AG09309 (cell line): ENCODE measurements at places on chromosomes 7 and 10.

DNA sequence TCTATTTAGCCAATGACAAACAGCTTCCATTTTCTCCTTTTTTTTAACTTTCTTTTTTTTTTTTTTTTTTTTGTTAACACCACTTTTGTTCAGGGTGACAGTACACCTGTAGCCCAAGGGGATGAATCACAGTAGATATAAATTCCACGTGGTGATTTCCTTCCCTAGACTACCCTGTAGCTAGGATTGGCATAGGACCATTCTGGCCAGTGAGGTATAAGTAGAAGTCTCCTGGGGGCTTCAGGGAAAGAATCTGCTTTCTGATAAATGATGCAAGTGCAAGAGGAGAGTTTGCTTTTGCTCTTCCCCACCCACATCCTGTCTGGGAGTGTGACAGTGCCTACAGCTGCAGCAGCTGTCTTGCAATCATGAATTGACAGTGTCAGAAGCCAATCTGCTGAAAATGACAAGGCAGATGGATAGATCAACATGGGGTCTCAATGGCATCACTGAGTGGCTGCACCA lies 63.2 kb upstream of the TOMM7 start:
- DNase-seq, result no peak

GRCh38 chr7:2079332-2080059 lies 153.2 kb downstream of the MAD1L1 start:
- no peak for DNase-seq

GRCh38 chr7:974820-975681 lies at the start of gene COX19:
COX19 (minus strand) TSS chr7:975549; CDS start chr7:975509, 40 bp downstream.
- DNase-seq, result peak; percentile 55

DNA sequence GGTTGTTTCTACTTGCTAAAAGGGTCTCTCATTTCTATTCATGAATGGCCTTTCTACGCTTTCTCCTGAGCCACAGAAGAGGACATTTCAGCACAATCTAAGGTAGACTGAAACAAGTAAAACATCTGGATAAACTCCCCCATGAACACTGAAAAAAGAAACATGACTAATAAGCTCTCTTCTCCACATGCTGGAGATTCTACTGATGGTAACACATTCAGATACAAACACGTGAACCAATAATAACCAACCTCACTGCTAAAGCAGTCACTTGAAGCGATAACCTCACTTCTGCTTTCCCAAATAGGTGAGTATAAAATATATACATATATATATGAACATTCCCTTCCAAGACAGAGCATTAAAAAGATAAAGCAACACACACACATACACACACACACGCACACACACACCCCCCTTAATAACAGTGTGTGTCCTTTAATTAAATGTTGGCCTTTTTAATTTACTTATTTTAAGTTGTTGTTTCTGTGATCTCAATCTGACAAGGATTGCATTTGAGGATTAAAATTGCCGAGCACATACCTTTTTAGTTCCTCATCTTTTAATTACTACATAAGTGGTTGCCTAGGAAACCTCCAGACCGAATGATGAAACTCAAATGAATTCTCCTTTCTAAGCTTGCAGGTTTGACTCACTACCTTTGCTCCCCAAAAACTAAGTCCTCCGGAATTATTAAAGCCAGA lies 292.4 kb upstream of the KLF14 start:
- DNase-seq, result peak; percentile 52

GRCh38 chr7:22432203-22432718 lies 67.7 kb downstream of the STEAP1B start:
- no peak for DNase-seq

GRCh38 chr7:133071506-133071905 lies 10.4 kb downstream of the CHCHD3 start:
- no peak for DNase-seq

DNA sequence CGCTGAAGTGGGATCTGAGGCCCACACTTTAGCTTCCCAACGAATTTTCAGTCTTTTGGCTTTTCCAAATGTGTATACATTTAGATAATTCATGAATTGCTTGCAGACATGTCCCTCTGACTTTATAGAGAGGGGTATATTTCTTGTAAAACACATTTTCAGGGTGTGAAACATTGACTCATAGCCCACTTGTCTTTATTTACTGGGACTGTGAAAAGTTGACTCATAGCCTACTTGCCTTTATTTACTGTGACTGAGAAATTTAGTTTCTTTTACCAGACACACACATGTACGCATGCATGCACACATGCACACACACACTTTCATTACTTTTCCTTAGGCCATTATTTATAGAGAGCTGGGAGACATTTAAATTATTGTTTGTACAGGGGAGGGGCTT lies 79.1 kb downstream of the VTI1A start:
- DNase-seq, result no peak

DNA sequence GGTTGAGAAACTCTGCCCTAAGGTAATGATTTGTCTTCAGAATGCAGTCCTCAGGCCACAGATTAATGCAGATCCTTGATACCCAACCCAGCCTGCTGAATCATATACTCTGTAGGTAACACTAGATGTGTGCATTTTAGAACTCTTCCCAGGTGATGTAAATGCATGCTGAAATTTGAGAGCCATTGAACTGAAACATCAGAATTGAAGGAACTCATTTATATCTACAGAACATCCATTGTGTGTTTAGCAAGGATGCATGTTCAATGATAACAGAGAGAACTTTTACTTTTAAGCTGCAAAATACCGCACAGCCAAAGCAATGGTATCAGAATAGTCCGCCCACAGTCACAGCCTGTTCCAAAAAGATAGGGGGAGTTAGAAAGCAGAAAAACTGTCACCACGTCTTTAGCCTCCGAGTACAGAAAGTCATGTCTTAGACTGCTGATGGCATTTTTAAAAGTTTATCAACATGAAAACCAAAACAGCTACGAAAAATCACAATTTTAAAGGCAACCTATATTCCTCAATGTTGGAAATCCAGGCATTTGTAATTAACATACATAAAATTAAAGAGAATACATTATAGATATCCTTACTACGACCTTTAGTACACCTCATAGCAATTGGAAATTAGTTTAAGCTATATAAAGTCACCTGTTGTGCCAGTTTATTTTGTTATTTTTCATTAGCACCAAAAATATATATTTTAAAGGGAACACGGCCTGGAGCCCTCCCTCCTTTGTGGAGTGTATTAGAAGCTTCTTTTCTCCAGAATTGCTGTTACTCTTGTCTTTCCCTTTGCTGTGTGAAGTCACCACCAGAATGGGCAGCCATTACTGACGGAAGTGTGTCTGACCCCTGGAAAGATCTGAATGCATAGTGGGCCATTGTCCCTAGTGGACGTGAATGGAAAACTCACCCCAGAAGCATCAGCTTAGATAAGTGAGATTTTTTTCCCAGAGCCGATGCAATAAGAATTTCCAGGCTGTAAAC lies 65.8 kb upstream of the PRKAR2B start:
- no peak for DNase-seq

- peak; percentile 34 for DNase-seq
Observed at GRCh38 chr10:36602374-36602773, 523.0 kb upstream of the ANKRD30A start.

DNA sequence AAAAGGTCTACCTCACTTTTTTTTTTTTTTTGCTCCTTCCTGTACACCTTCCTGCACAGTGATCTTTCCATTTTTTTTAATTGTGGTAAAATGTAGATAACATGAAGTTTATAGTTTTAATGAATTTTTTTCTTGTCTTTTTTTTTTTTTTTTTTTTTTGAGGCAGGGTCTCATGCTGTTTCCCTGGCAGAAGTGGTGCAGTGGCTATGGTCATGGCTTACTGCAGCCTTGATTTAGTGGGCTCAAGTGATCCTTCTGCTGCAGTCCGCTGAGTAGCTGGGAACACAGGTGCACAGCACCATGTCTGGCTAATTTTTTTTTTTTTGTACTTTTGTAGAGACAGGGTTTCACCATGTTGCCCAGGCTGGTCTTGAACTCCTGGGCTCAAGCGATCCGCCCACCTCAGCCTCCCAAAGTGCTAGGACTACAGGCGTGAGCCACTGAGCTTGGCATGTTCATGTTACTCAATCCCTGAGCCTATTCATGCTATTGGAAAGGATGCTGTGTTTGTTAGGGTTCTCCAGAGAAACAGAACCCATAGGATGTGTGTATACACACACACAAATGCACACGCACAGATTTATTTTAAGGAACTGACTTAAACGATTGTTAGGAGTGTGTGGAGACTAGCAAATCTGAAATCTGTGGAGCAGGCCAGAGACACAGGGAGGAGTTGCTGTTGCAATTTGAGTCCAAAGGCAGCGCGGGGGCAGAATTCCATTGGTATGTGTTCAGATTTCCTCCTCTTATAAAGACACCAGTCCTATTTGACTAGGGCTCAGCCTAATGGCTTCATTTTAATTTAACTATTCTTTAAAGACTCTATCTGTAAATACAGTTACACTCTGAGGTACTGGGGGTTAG lies 29.1 kb downstream of the GALNT11 start:
- peak; percentile 55 for DNase-seq

DNA sequence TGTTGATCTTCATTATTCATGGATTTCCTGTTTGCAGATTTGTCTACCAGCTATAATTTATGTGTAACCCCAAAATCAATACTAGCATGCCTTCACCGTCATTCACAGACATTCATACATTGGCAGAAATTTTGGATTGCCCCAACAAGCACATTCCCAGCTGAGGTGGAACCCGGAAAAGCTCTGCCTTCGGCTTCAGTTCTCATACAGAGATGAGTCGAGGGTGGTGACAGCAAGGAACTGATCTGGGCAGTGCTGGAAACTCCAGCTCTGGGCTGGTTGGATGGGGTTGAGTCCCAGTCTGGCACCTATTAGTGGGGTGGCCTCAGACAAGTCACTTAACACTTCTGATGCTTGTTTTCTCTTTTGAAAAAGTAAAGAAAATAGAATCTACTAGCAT lies 267.5 kb downstream of the SNX13 start:
- DNase-seq, result no peak

DNA sequence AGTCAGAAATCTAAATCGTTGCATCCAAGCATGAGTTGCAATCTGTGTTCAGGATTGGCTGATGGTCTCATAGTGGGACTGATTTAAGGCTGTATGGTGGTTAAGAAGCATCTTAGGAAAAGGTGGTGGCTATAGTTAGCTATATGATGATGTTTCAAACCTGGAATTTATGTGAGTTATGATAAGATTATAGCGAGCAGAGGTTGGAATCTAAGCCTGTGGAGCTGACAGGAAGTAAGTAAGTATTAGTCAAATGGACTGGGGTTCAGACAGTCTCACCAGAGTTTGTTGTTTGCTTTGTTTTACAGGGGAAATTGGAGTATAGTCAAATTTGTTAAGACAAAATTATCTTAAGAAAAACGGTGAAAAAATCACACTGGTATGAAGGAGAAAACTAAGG lies 56.7 kb downstream of the ANKRD7 start:
- no peak for DNase-seq

GRCh38 chr7:23696916-23697441 lies 13.0 kb upstream of the STK31 start:
- no peak for DNase-seq

- no peak for DNase-seq
Observed at GRCh38 chr10:81179324-81179723, 641.6 kb downstream of the SH2D4B start.

- no peak for DNase-seq
Observed at GRCh38 chr10:119340893-119341458, 133.6 kb downstream of the GRK5 start.

GRCh38 chr10:125085258-125086054 lies 74.9 kb downstream of the CTBP2 start:
- DNase-seq, result no peak

GRCh38 chr10:60607372-60607771 lies 170.9 kb upstream of the CDK1 start:
- no peak for DNase-seq

- DNase-seq, result no peak
Observed at GRCh38 chr10:73501651-73502050, 5.8 kb upstream of the PPP3CB start.

DNA sequence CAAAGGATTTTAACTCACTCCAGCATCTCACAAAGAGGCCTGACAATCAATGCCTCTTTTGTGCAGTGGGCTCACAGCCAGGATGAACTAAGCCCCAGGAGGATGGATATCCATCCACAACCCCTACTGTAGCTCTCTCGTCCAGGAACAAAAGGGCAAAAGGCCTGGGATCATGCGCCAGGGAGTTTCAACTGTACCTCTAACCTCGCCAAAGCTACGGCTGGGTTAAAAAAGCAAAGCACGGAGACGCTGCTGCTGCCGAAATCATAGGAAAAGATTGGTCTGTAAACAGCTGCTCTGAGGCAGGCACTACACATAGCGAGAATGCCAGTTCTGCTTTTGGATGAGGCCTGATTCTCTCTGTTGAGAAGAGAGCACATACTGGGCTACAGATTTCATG lies 32.1 kb downstream of the VSTM4 start:
- no peak for DNase-seq

DNA sequence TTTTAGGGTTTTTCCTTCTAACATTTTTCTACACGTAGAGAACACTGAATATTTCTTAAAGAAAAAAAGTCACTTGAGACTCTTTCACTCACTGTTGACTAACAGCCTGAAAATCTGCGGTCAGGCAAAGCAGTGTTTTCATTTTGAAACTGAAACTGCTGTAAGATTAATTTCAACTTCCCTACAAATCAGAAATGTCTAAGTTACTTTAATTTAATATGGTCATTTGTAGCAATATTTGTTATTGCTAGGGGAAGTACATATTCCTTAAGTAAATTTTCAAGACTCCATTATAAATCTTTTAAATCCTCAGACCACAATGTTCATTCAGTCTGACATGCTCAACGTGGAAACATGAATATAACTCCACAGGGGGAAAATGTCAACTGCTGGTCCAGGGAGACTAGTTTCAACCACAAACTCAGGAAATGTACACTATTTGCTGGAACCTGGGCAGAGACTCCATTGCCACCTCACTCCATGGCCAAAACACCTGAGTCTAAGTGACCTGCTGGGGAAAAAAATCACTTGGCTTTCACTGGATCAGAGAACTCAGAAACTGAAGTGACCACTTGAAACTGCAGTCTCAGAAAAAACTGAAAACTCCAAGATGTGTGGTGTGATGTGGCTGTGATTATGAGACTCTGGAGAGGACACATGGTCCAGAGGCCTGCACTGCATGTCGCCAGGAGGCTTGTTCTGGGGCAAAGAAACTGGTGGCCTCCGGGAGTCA lies 161.2 kb downstream of the TAX1BP1 start:
- DNase-seq, result peak; percentile 20

- no peak for DNase-seq
Observed at GRCh38 chr7:71511361-71511807, 379.4 kb downstream of the GALNT17 start.

- no peak for DNase-seq
Observed at GRCh38 chr7:107884066-107884818, 6.7 kb upstream of the DLD start.

DNA sequence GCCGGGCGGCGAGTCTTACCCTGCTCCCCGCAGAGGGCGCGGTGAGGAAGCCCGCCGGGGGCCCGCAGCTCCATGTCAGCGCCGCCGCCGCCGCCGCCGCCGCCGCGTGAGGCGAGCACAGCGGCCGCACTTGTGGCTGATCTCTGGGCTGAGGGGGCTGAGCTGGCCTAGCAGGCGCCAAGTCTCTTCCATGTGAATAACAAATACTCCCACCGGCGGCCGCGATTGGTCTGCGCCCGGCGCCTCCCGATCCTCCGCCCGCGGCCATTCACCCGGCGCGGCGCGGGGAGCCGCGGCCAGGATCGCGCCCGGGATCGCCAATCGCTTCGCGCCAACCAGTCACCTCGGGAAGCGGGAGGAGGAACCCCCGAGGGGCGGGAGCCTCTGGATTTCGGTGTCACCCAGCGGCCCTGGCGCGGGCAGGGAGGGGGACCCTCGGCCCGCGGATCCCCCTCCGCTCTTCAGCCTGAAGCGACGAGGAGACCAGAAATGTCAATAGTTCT lies at the start of gene GRM8:
Gene GRM8 (minus strand): TSS at position 164 of the 503 bp plus-strand sequence.
- no peak for DNase-seq

- no peak for DNase-seq
Observed at GRCh38 chr7:37297546-37297945, 151.1 kb downstream of the ELMO1 start.
